Activated CD4-positive, alpha-beta T cell treated with anti-CD3 and anti-CD28 coated beads, Interleukin-2, amount 50 U/mL, for 16 hours (primary cell): ENCODE measurements at places on chromosomes 11 and 22.

GRCh38 chr11:11265994-11266606, 87.0 kb downstream of the CSNK2A3 start:
- peak; percentile 59 for DNase-seq

DNA sequence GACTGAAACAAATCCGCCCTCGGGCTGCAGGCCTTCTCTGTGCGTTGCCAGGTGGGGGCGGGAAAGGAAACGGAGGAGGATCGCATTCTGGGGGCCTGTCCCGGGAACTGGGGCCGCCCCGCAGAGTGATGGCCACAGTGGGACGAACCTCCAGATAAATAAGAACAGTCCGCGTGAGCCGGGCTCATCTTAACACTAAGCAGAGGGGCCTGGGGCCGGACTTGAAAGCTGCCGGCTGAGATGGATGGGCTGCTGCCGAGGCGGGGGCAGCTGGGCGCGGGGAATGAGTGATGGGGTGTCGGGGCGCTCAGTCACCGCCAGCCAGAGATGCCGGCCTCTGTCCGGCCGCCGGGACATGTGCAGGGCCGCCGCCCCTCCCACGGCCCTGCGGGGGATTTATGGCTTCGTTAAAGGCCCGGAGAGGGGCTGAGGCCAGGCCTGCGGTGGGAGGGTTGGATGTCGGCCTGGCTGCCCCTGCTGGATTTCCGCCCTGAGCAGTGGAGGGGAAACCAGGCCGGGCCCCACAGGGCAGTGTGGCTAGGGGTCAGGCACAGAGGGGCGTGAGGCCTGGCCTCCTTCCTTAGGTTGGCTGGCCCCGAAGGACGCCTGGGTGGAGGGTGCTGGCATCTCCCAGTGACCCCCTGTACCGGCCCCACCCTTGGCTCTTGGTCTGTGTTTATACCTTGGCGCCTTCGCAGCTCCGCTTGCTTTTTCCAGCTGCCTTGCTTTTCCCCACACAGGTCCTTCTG, 45.3 kb upstream of the CD82 start:
- no peak for DNase-seq

DNA sequence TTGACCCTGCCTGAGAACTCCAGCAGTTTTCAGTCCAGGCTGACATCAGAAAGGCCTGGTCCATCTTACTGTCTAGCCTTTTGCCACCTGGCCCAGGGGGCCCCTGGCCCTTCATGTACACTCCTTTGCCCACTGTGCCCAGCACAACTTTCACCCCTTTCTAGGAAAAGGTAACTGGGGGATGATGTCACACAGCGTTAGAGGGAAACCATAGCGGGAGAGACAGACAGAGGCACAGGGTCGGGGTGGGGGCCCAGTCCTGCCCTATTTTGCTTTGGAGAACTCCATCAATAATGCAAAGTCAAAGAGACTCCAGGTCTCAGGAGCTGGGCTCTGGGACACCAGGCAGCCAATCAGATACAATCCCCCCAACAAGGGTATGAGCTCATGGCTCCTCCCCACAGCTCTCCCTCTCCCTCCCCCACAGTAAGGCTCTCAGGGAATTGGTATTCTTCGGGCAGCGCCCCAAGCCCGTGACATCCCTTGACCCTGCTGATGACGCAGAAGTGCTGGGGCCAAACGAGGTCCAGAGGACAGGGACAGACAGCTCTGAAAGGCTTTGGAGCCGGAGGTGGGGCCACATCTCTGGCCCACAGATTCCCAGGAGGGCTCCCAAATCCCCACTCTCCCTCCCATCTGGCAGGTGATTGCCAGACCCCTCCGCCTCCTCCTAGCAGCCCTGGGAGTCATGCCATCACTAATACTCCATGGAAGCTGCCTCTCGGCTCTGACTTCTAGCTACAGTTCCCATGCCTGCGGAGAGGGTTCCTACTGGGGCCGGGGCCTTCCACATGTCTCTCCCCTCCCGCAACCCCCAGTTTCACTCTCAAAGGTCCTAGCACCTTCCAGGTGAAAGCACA, 5.9 kb downstream of the USP2 start:
- no peak for DNase-seq

DNA sequence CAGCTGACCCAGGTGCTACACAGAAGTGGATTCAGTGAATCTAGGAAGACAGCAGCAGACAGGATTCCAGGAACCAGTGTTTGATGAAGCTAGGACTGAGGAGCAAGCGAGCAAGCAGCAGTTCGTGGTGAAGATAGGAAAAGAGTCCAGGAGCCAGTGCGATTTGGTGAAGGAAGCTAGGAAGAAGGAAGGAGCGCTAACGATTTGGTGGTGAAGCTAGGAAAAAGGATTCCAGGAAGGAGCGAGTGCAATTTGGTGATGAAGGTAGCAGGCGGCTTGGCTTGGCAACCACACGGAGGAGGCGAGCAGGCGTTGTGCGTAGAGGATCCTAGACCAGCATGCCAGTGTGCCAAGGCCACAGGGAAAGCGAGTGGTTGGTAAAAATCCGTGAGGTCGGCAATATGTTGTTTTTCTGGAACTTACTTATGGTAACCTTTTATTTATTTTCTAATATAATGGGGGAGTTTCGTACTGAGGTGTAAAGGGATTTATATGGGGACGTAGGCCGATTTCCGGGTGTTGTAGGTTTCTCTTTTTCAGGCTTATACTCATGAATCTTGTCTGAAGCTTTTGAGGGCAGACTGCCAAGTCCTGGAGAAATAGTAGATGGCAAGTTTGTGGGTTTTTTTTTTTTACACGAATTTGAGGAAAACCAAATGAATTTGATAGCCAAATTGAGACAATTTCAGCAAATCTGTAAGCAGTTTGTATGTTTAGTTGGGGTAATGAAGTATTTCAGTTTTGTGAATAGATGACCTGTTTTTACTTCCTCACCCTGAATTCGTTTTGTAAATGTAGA, 1.7 kb downstream of the MALAT1 start:
- DNase-seq, result peak; percentile 63

- DNase-seq, result no peak
Observed at GRCh38 chr22:49582181-49582580, 245.5 kb downstream of the BRD1 start.

DNA sequence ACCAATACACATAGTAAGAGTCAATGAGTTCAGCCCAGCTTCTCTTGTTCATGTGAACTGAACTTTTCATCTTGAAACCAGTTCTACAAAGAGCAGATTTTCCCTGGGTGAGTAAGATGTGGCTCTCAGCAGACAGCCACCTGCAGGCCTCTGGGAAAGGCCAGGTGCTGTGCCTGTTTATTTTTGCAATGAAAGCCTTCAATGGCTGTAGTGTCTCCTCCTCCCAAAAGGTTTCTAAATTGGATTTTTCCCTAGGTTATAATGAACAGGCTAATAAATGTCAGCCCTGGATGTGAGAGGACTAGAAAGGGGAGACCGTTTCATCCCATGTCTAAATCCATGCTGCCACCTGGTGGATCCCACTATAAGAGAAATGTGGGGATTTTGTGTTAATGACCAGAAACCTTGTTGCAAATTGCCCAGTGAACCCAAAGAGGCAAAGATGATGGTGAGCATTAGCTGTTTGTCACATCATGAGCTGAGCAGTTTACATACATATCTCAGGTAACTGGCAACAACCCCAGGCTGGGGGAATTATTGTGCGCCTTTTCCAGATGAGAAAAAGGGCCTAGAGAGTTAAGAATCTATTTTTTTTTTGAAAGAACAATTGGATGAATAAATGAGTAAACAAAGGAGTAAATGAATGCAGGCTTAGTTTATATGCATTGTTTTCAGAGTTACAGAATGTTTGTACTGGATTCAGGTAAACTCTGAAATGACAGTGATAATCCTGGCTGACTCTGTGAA, 12.7 kb downstream of the C11orf91 start:
- no peak for DNase-seq

DNA sequence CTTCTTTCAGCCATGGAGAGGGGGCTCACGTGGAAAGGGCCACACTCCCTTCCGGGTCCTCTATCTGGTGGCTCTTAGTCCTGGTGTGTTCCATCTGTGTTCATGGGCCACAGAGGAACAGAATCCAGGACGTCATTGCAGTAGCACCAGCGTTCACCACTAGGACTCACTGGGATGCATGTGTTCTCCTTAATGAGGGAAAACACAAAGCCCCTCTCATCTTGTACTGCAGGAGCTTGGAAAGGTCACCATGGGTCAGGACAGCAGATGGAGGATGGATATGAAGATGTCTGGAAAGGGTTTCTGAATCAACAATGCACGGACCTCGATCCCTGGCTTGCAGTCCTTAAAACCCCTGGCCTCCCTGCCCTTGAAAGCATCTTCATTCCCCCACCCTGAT, 113.8 kb upstream of the THY1 start:
- no peak for DNase-seq

DNA sequence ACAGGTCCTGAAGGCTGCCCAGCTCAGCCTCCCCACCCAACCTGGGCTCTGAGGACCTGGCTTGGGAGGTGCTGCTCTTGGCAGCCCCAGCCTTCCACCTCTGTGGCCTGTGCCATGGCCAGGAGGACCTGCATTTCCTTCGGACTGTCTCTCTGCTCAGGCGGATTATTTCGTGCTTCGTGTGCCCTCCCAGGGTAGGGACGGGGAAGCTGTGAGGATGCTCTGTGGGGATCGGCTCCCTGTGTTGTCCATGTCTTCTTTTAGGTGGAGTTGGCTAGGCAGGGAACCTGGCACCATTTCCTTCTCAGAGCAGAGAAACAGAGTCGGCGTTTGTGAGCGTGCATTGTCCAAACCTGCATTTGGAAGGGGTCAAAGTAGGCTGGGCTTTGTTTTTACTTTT, 34.1 kb downstream of the BCR start:
- DNase-seq, result no peak

DNA sequence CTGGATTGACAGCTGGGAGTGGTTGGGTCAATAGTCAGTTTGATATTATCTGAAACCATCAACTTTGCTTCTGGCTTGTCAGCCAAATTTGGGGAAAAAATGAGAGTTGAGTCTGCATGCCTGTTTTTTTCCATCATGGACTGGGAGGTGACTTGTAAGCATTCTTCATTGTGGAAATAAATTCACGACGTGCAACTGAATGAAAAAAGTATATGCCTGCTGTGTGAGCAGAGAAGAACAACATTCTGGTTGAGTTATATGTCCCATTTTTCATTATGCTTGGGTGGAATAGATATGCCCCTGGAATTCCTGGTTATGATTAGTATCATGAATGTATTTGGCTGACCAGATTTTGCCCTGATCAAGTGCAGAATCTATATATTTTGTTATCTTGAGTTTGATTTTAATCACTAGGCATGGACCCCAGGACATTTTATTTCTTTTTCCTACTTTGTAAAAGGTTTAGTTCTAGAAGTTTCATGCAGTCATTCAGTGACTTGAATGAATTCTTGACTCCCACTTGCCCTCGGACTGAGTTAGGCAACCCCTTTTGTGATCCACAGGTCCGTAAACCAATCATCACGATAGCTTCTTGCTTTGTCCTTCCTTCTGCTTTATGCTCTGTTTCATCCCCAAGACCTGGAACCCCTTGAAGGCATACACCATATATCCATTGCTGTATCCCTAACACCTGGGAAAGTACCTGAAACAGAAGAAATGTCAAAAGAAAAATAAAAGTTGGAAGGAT, 205.8 kb downstream of the NAV2 start:
- DNase-seq, result no peak

- DNase-seq, result peak; percentile 64
Observed at GRCh38 chr22:39721206-39722031, 150.9 kb downstream of the CACNA1I start.

DNA sequence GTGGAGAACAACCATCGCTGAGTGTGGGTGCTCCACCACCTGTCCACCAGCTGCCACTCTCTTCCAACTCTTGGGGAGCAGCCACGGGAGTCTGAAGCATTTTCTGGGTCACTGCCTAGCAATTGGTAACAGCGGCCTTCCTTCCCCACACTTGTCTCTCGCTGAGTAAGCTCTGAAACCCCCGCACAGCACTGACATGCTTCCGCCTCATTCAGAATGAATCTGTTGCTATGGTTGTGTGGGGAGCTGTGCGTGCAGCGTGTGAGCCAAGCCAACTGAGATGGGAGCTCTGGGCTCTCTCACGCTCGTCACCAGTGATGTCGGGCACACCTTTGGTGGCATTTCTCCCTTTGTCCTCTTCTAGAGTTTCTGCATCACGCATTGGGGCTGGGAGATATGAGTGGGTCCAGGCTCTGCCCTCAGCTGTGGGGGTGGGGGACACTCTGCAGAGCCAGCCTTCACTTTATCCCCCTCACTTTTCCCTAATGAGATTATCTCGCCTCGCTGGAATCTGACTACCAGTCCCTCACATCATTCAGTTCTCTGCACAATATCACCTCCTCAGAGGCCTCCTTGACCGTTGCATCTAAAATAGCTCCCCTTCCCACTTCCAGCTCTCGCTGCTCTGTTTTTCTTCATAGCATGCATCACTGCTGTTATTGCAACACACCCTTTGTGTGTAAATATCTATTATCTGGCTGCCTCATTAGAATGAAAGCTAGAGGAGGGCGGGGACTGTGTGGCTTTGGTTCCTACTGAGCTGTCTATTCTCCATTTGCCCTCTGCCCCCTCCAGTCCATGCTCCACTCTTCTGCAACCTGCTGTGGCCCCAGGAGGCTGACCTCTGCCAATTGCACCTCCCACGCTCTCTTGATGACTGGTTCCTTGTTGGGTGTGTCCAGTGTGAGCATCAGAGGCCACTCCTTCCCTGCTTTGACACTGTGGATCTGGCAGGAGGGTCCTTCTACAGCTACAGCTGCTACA, 569.9 kb upstream of the CADM1 start:
- peak; percentile 22 for DNase-seq

GRCh38 chr22:47115921-47116320, 353.5 kb downstream of the TBC1D22A start:
- DNase-seq, result no peak

GRCh38 chr11:10930224-10930971, 72.5 kb upstream of the ZBED5 start:
- DNase-seq, result no peak

GRCh38 chr11:34749666-34750659, 129.1 kb downstream of the EHF start:
- no peak for DNase-seq

GRCh38 chr11:12689029-12689755, 15.0 kb downstream of the TEAD1 start:
- DNase-seq, result no peak

DNA sequence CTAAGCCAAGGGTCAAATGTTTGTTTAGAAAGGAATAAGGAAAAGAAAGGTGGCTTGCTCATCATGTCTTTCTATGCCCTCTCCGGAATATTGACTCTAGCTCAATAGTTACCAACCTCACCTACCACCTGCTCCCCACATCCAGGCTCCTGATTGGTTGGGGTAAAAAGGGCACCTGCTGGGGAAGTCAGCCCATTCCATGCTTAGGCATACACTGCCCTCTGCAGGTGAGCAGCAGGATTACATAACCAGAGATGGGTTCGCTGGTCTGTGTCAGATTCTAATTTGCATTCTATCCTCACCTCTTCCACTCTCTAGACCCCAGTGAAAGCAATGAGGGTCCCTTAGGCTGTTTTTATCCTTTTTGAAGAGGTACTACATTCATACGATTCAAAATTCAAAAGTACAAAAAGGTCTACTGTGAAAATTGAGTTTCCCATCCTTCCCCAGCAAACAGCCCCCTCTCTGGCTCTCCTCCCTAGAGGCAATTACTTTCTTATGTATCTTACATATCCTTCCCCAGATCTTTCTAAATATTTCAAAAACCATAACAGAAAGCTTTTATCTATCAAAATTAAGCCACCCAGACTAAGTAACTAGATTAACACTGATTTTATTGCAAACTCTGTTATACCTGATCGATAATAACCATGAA, 98.0 kb upstream of the ASPHD2 start:
- DNase-seq, result peak; percentile 64

- DNase-seq, result peak; percentile 73
Observed at GRCh38 chr11:111376181-111376871, 2.7 kb downstream of the POU2AF1 start.
